ENCODE measurements at places on chromosomes 5 and 9.

GRCh38 chr9:11871852-11872251, 821.3 kb upstream of the TYRP1 start:
- no peak for DNase-seq

- DNase-seq, result no peak
These were observed 4.3 kb upstream of the CLPTM1L start for GRCh38 chr5:1349246-1349645.

DNA sequence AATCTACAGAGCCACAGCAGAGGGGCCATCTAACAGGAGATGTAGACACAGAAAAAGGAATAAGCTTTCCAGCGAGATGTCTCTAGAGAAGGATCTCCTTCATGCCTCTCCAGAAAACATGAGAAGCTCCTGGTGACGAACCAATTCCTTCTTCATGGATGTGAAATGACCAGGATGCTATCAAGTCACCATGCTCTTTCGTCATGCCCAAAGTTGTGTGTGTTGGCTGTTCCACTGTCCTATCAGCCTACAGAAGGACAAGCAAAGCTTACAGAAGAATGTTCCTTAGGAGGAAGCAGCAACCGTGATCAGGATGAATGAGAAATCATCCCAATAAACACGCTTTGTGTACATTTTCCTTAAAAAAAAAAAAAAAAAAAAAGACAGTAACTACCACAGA, 54.4 kb downstream of the ALDH7A1 start:
- DNase-seq, result no peak

GRCh38 chr5:41656597-41656996, 146.2 kb upstream of the PLCXD3 start:
- DNase-seq, result no peak

DNA sequence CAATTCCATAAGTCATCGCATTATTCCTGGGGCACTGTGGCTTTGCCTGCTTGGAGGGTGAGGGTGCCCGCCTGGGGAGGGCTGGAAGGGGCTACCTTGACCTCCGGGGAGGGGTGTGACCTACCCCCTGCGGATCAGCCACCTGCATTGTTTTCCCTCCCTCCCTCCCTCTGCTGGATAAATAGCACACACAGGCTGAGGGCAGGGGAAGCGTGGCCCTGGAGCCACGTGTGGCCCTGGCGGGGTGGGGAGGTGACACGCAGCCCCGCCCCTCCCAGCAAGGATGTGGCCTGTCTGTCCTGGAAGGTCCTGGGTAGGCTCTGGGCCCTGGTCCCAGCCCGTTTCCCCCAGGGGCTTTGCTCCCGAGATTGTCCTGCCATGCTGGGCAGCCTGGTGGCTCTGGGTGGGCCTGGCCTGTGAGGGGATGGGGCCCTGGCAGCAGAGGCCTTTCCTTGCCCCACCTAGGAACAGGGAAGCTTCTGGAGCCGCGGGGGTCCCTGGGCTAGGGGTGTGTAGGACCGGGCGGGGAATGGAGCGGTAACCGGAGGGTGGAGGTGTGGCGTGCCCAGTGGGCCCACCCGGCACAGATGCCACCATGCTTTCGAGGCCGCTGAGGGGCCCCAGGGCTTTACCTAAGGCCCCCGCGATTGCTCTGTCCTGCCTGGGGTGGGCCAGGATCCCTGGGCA, 33.4 kb downstream of the RXRA start:
- DNase-seq, result no peak

DNA sequence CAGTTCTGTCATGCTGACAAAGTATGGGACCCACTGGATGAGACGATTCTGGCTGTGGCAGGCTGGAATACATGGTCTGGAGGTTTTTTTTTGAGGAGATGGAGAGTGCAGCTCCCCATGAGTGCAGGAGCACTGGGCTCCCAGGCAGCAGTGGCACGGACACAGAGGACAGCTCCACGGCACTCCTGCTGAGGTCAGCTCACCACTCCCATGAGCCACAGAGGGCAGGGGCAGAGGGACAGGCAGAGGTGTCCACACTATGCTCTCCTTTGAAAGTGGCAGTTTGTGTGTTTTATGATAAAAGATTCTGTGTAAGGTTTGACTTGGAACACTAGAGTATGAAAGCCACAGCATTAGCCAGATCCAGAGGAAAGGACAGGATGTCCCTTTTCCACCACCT, 114.4 kb downstream of the UBE2R2 start:
- DNase-seq, result no peak

DNA sequence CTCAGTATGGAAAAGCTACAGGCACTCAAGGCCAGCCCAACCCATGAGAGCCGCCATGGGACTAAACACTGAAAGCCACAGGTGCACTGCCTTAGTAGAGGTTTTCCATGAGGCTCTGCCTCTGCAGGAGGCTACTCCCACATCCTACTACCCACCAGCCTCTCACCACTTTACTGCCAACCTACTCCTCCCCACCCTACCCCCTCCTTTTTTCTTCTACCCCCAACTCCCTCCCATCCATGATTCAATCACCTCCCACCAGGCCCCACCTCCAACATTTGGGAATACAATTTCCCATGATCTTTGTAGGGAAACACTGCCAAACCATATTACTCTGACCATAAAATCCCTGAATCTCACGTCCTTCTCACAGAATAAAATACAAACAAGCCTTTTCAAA, 101.6 kb upstream of the CTSV start:
- no peak for DNase-seq

- no peak for DNase-seq
These were observed 37.0 kb upstream of the RANBP6 start for GRCh38 chr9:6052293-6052919.

DNA sequence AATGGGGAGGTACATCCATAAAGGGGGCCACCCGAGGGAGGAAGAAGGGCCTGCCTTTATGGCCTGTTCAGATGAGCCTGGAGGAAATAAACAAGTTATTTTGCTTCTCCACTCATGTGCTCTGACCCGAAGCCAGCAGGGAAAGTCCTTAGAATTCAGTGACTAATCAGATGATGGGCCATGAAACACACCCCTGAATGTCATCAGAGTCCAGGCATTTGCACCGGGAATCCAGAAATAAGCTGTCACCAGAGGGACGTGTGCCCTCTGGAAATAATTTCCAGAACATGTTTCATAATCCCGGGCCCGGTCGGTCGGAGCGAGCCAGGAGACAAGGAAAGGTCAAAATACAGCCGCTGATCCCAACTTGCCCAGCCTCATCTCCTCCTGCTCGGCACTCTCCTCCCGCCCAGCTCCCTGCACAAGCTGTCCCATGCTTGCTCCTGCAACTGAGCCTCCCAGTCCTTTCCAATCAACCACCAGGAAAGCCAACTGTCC, 73.6 kb upstream of the ZNF622 start:
- DNase-seq, result peak; percentile 74

Data from LoVo (cell line).